Stimulated activated CD4-positive, alpha-beta T cell treated with anti-CD3 and anti-CD28 coated beads, Interleukin-4, amount 100 ng/mL, for 4 hours (primary cell): ENCODE measurements at places on chromosomes 1 and 21.
A peak's percentile ranks its signal among the peaks of the same experiment; 100 is the strongest.

- peak; percentile 60 for DNase-seq
Measured at GRCh38 chr1:51569284-51570062, 47.4 kb upstream of the OSBPL9 start.

GRCh38 chr1:12537906-12538461 lies 80.0 kb downstream of the DHRS3 start:
- DNase-seq, result no peak

DNA sequence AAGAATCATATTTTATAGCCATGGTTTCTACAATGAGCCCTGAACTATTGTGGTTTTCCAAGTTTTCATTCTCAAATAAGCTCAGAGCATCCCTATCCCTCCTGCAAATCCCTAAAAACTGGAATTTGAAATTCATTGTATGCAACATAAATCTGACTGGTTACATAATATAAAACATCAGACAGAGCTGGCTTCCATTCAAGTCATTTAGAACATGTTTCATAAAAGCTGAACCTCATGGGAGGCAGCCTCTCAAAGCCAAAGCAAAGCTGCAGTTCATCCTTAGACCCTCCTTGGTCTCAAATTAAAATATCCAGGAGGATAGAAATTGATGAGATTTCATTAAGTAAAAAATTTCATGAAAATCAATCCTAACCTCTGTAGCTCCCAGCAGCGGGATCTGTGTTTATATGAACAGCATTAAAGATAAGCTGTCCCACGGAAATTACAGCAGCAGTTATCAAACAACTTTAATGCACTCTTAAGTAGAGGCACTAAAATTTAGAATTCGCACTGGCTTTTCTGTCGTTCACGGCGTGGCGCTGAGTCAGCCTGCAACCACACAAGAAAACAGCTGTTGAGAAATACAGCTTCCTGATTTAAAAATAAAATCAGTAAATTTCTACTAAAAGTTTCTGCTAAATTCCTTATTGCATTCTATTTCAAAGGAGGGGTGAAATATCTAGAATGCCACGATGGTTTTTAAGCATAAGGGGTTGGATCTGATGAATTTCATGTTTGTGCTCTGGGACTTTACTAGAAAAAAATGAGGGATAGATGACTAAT lies 99.9 kb upstream of the TIAM1 start:
- no peak for DNase-seq

GRCh38 chr21:14862794-14863720 lies 201.7 kb downstream of the NRIP1 start:
- no peak for DNase-seq

- no peak for DNase-seq
Measured at GRCh38 chr21:35376406-35377135, 327.5 kb upstream of the RUNX1 start.

DNA sequence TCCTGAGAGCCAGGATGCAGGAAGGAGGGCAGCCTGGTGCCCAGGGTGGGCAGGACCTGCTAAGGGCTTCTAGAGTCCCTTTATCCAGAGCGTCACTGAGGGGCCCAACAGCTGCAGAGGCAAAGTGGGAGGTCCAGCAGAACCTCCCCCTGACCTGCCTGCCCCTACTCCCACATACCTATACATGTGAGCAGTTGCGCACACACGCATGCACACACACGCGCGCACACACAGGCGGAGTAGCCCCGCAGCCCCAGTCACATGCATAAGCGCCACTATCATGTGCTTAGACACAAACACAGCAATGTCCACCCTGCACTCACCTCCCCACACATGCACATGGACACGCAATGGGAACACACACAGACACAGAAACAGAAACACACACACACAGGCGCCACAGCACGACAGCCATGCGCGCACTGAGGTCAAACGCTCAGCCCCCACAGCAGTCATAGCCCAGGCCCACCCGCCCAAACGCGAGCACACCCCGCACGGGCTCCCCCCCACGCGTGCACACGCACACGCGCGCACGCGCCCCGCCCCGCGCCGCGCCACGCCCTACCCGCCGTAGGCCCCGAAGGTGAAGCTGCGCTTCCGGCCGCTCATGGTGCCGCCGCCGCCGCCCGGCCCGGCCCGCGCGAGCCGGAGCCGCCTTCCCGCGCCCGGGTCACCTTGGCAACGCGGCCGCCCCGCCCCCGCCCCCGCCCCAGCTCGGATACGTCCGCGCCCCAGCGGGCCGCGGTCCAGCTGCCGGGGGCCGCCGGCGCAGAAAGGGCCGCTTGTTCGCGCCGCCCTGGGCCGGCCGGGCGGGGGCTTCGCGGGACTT lies 17.7 kb downstream of the RAP1GAP start:
- peak; percentile 34 for DNase-seq

DNA sequence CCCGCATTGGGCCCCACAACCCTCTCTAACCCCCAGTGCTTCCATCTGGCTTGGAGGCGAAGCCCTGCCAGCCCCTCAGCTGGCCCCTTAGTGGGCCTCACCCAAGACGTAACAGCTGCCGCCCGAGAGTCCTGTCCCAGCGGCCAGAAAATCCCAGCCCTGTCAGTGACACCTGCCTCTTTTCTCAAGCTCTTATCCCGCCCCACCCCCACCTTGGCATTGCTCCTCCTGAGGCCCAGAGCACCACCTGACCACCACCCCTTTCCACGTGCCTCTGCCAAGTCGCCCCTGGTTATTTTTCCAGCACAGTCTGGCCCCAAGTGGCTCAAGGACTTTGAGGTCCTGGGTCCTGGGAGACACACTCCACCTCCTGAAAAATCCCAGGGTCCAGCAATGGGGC lies 5.9 kb upstream of the CTRC start:
- DNase-seq, result no peak

GRCh38 chr1:248576260-248576980 lies 1.9 kb upstream of the OR2T34 start:
- DNase-seq, result no peak

DNA sequence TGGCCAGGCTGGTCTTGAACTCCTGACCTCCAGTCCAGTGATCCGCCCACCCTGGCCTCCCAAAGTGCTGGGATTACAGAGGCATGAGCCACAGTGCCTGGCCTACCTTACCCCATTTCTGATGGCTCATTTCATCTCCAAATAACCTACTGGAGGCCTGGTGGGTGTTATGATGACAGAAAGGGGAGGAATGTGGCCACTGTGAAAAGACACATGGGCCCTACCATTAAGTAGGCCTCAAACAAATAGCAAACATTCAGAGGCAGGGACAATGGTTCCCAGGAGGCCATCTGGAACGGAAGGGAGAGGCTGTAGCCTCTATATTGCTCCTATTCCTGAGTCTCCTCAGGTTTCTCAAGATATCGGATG lies 932 bp upstream of the FCRLA start:
- DNase-seq, result no peak

DNA sequence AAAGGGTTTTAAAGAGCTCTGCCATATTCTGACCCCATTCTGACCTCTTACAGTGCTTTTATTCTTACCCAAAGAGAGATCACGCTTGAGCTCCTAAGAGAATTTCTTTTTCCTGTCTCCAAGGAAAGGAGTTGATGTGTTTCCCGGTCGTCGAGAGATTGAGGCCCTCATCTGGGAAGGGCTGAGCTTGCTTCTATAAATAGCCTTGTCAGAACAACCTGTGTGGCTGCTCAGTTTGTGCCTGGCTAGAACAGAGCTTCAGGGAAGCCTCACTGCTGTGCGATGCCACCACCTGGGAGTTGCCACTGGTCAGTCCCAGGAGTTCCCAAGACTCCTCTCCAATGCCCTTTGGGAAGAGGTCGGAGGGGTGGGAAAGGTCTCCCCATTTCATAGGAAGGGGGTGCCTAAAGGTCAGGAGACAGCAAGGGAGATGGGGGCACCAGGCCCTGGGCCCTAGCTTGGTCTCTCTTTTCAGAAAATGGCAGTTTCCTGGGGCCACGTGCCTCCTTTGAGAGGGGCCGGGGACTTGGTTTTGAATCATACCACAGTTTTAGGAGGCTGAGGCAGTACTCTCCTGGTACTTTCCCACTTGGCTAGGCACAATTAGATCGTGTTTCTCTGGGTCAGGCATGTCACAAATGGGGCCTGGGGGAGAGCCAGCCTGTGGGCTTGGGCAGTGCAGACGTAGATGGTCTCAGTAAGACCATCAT lies 52.1 kb downstream of the EIF2D start:
- peak; percentile 46 for DNase-seq

DNA sequence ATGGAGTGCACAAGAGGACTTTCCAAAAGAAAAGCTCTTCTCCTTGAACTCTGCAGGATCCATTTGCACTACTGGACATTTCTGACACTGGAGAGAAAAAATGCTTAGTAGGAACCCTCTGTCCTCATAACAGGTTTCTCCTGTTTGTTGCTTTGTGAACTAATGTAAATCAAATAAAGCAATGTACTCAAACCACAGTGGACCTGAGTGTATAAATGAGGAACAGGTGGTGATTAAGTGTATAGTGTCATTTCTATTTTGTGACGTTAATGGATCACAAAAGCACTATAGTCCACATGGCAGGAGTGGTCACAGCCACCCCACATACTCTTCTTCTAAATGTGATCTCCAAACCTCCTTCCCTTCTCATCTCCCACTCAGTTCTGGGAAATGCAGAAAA lies 268.4 kb upstream of the DUSP10 start:
- DNase-seq, result no peak

DNA sequence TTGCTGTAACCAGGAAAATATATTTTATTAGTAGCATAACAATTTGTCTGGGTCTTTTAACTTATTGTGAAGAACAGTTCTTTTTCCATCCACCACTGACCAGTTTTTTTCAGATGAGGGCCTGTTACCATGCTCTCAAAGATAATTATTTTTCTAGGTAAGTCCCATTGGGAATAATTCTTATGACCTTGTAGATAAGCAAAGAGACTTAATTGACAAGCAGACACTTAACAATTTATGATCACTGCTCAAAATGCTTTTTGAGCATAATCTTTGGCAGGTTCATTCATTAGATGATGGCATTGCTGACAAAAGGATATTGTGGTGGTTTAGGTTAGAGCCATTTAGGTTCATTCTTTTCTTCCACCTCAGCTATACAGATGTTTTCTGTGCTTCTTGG lies 6.6 kb downstream of the SNX27 start:
- DNase-seq, result no peak

GRCh38 chr1:22728751-22729399 lies 18.2 kb downstream of the EPHB2 start:
- DNase-seq, result no peak

DNA sequence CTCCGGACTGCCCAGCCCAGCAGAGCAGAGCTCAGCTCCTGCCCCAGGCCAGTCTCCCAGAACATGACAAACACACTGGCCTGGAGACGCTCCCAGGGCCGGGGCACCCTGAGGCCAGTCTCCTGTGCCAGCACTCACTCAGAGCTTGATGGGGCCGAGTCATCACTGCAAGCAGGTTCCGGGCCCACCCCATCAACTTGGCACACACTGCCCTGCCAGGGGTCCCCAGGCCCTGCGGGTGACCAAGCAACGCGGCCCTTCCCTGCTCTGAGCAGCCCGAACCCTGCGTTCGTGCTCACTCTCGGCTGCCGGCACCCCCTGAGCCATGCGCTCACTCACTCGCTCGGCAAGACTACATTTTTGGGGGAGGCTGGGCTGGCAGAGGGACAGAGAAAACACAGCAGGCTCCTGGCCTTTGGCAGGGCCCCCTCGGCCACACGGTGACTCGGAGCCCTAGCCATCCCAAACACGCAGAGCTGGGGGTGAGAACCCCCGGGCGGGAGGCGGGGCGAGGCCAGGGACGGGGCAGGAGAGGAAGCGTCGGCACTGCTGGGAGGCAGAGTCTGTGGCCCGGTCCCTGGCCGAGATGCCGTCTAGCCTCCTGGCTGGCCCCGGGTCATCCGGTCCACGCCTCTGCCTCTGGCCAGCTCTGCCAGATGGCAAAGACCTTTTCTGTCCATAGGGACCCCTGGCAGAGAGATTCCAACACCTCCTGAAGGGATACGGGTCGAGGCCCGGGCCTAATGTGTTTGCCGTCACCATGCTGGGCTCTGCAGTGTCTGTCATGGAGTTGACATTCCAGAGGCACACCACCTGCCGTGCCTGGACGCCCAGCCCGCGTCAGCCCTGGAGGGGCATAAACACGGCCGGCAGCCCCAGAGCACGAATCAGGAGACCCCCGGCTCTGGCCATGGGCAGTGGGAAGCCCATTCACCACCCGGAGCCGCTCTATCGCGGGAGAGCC lies 68.0 kb downstream of the MEGF6 start:
- no peak for DNase-seq

DNA sequence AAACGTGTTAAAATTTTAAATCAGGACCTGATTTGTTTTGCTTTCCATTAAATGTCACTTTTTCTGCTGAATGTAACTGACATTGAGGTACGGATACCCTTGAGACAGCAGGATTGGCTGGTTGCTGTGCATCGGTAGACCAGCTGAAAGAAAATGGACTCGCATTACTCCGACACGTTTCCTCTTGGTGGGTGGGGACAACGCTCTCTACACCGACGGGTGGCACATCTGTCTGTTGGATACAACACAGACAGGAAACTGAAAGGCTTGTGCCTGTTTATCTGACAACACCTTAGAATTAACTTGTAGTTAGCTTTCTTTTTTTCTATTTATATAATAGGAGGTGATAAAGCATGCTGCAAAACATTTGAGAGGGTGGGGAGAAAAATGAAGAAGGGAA lies 19.4 kb downstream of the PRPF38A start:
- peak; percentile 69 for DNase-seq

DNA sequence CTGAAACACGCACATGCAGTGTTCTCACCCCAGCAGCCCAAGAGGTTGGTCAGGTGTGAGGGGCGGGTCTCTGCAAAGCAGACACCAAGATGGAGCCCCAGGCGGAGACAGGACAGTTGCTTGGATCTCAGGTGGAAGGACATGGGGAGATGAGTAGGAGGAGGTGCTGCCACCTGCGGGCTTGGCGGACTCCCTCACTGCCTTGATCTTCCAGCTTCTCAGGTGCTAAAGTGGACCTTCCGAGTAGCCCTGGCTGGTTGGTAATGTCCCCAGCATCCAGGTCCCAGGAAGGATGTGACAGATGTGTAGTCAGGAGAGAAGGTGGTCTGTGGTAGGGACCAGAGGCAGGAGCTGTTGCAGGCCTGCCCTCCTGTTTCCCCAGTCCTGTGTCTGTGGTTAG lies 114.1 kb downstream of the AJAP1 start:
- no peak for DNase-seq

GRCh38 chr1:55140137-55140536 lies 75.0 kb downstream of the USP24 start:
- no peak for DNase-seq

- no peak for DNase-seq
Measured at GRCh38 chr1:155944444-155944799, 3.0 kb downstream of the RXFP4 start.

DNA sequence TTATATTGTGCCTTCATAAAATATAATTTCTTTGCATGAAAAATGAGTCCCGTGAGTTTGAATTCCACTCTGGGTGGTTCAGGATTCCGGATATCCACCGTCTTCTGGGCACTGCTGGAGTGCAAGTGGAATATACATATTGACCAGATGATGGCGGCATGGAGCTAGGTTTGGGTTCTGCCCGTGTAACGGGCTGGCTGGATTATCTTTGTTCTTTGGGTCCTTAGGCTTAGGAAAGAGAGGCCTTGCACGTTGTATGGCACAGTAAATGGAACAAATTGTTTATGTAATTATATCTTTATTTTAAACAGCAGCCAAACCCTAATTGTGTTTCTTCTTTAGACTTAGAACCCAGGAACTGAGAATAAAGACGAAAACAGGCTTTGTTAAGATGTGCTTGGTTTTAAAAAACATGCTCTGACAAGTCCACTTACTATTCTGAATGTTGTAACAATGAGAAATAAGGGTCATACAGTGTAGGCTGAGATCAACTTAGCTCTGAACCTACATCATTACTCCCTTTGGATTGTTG lies 13.5 kb upstream of the ACBD6 start:
- DNase-seq, result peak; percentile 32

- DNase-seq, result no peak
Measured at GRCh38 chr1:98048751-98049325, 128.0 kb upstream of the DPYD start.
